CD4-positive, alpha-beta T cell treated with Interleukin-6 at 100 ng/mL for 8 hours (primary cell): ENCODE measurements at places on chromosomes 3 and 15.

- no peak for DNase-seq
Observed at GRCh38 chr15:58390655-58391054, 41.1 kb upstream of the LIPC start.

GRCh38 chr15:57041416-57041815 is 123.0 kb downstream of the TCF12 start:
- no peak for DNase-seq

GRCh38 chr3:63228087-63228486 is 50.0 kb upstream of the SYNPR start:
- DNase-seq = no peak

- no peak for DNase-seq
Observed at GRCh38 chr15:33985287-33985686, 17.0 kb downstream of the CHRM5 start.

- no peak for DNase-seq
Observed at GRCh38 chr3:189393598-189393997, 221.8 kb downstream of the TPRG1 start.

DNA sequence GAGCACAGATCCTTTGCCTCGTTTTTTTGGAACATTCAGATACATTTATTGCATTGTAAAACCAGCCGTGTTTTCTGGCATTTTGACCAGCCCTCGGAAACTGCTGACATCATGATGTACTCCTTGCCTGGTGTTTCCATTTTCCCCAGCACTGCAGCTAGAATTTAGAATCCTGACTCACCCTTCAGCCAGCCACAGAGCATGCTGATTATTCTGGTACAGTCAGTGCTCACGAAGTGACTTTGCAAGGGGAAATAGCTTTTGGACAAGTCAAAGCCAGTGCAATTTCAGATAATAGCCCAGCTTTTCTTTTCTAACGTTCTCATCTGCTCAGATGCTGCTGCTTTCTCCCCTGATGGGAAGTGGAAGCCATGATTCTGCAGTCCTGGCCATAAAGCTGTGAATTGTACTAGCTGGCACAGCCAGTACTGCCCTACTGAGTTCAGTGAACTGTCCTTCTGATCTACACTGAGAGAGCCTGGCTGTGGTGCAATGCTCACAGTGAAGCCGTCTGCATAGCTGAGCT is 12.1 kb upstream of the CNBP start:
- no peak for DNase-seq
